ENCODE measurements at places on chromosomes 4 and X.

DNA sequence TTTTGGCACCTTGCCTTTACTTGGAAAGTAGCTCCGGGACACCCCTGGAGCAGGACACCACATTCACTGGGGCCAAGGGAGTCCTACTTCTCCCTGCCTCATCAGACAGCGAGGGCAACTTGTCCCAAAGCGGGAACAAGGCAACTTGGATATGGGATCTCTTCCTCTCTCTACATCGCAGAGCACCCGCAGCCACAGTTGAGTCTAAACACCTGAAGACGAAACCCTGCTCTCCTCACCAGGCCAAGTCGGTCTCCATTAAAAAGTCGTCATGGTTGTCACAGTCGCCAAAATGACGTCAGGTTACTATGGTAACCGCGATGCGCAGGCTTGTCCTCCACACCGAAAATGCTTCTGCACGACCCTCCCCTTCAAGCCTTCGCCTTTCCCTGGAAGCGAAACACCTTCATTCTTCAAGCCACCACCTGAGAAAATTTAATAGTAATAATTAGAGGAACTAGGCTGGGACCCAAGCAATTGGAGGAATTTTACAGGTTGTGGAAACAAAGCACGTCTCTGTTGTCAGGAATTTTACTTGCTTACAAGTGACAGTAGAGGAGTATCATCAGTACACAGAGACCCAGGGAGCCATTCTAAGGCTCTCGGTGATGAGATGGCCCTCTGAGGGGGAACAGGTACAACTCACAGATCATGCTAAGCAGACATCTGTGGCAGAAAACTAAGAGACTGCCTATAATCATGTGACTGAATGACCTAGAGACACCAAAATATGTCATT, 30.5 kb upstream of the TCEAL4 start:
- DNase-seq = no peak

DNA sequence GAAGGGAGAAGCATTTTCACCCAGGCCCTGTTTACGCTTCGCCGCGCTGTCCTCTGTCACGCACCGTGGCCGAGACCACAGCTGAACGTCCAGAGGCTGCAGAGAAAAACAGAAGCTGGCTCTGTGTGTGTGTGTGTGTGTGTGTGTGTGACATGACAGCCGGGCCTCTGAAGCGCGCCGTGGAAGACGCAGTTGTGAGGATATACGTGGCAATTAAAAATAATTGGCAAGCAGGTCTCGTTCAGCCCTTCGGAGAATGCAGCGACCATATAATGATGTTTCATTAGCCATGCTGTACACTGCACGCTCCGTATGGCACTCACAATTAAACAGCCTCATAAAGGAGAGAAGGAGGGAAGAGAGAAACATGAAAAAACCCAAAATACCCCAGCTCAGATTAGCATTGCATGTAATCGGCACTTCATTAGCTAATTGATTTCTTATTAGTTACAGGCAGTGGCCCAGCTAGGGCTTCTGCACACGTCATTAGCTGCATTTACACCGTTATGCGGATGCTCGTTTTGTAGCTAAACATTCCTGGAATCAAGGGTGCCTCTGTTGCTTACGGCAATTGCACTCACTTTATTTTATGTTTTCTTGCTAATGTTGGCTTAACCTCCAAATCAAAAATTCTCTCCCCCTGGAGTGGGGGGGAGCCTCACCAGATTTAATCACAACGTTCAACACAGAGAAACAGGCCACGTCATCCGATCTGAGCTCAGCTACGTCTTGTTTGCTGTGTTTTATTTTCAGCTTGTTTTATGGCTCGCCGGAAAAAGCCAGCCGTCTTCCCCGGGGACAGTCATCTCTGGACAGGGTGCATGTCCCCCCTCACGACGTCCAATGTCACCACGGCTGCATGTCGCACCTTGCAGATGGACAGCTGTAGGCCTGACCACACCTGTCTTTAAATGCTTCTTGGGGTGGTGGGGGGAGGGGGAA, 74.6 kb upstream of the SHOX start:
- DNase-seq = no peak

DNA sequence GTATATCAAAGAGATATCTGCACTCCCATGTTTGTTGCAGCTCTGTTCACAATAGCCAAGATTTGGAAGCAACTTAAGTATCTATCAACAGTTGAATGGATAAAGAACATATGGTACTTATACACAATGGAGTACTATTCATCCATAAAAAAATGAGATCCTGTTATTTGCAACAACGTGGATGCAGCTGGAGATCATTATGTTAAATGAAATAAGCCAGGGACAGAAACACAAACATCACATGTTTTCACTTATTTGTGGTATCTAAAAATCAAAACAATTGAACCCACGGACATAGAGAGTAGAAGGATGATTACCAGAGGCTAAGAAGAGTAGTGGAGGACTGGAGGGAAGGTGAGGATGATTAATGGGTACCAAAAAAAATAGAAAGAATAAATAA, 14.2 kb downstream of the IQCM start:
- DNase-seq = no peak

DNA sequence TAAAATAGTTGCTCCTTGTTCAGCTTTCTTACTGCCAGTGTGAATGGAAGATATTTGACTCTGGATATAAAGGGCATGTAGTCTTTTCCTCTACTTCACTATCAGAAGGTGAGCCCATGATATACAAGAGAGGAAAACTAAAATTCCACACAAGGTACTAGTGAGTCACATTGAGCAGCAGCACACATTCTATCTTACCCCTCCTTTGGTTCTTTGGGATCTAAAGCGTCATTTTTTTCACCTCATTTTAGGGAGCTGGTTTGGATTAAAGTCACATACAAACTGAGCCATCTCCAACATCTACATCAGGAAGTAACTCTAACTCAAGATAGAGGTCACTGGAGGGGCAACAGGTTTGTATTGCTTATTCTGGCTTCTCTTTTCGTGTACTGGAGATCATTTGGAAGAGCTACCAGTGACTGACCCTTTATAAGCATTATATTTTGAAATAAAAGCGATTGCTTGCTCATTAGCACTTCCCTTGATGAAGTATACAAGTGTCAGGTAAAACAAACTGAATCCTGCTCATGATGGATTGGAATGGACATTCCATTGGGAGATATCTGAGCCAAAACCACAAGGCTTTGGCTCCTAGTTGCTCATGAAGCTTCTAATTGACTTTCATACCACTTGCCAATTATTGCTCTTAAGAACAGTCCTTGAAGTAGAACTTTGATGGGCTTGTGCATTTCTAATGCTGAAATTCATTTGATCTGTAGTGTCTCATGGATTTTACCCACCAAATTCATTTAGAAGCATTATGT, 124.1 kb downstream of the SPCS3 start:
- no peak for DNase-seq

DNA sequence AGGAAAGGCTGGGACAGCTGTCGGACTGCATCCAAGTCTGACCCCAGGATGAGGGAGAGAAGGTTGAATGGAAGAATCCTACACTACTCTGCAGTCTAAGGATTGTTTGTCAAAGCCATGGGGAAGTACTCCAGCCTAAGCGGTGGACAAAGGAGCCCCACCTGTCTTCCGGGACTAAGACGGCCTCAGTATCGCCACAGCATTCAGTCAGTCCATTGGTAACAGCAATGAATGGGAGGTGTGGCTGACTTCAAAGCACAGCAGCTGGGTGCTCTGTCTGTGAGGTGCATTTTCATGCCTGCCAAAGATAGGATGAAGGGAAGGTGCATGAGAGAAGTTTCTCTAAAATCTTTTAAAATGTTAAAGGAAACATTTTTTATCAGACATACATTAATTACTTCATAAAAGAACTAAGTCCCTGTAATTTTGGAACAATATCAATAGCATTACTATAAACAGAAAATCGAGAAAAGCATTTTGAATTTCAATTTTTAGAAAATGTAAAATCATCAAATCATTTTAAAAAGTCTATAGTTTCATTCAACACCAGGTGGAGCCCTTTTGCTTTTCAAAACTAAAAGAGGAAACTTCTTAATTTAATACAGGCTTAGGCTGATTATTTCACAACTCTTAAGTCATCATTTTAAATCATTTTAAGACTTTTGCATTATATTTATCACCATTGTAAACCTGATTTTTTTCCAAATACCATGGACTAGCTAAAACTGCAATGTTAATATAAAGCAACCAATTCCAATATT, 27.6 kb upstream of the INTU start:
- no peak for DNase-seq

DNA sequence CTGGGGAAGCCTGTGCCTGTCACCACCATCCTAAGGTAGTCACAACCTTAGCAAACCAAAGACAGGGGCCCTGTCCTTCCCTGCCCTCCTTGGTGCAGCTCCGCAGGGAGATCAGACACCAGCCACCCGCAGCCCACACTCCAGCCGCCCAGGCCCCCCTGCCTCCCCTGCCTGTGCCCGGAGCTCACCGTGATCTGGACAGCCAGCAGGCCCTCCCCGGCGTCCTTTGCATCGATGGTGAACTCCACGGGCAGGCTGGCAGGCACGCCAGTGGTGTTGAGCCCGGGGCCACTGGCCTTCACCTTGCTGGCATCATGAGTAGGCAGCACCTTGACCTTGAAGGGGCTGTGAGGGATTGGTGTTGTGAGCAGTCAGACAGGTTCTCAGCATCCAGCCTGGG, 16.4 kb downstream of the FLNA start:
- no peak for DNase-seq

DNA sequence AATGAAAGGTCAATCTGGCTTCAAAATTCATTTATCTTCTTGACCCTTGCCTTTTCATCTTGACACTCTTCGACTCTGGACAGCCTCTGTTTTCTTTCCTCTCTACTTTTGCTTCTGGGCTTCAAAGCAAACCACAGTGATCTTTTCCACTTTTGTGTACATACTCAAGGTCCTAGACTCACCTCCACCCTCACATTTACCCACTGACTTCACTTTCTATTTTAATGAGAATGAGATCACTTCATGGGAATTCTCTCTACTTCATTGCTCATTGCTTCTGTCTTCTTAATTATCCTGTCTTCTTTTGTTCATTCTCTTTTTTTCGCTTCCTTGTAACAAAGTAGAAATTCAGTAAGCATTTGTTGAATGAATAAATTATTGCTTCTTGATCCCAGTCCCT, 330.1 kb upstream of the HAND2 start:
- DNase-seq = no peak

DNA sequence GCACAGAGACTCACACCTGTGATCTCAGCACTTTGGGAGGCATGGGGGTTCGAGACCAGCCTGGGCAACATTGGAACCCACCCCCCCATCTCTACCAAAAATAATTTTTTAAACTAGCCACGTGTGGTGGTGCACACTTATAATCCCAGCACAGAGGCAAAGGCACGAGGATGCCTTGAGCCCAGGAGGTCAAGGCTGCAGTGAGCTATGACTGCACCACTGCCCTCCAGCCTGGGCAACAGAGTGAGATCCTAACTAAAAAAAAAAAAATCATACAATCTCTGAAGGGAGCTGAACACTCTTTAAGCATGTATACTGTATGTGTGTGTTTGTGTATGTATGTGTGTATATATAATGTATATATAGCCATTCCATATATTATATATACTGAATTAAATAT, 2.5 kb upstream of the PRKX start:
- DNase-seq = no peak

- no peak for DNase-seq
Observed at GRCh38 chrX:120136840-120137239, 21.1 kb upstream of the RHOXF1 start.

- DNase-seq = peak; percentile 7
Observed at GRCh38 chr4:6974138-6974848, 64.7 kb downstream of the TBC1D14 start.

GRCh38 chr4:104571341-104571740, 76.6 kb upstream of the CXXC4 start:
- no peak for DNase-seq

- no peak for DNase-seq
Observed at GRCh38 chr4:174674305-174674840, 152.1 kb upstream of the HPGD start.

DNA sequence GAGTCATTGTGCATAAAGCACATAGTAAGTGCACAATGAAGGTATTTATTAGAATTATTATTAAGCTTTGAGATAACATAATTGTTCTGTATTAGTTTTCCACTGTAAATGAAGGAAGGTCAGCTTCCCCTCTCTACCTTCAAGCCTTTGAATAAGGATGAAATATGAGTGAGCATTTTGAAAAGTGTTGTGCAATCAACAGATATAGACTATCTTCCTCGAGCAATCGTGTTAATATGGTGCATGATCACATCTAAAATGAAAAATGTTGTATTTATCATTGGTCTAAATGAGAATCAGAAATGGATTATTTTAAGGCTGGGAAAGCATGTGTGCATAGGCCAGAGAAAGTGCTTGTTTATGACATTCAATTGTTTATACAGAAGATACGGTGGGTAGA, 1474.6 kb upstream of the TENM3 start:
- no peak for DNase-seq

DNA sequence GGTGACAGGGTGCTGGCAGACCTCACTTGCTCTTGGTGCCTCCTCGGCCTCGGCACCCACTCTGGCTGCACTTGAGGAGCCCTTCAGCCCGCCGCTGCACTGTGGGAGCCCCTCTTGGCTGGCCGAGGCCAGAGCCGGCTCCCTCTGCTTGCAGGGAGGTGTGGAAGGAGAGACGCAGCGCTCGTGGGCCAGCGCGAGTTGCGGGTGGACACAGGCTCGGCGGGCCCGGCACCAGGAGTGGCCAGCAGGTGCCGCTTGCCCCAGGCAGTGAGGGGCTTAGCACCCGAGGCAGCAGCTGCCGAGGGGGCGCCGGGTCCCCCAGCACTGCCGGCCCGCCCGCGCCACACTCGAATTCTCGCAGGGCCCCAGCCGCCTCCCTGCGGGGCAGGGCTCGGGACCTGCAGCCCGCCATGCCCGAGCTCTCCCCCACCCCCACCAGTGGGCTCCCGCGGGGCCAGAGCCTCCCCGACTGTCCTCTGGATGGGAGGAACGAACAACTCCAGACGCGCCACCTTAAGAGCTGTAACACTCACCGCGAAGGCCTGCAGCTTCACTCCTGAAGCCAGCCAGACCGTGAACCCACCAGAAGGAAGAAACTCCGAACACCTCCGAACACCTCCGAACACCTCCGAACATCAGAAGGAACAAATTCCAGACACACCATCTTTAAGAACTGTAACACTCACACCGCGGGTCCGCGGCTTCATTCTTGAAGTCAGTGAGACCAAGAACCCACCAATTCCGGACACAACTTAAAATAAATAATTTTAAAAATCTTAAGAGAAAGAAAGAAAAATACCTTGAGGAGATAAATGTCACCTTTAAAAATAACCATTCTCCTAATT, 311.1 kb upstream of the SLC7A11 start:
- no peak for DNase-seq

- DNase-seq = no peak
Observed at GRCh38 chr4:158530898-158531297, 9.2 kb downstream of the RXFP1 start.

- no peak for DNase-seq
Observed at GRCh38 chrX:6041630-6042029, 187.0 kb downstream of the NLGN4X start.
